ENCODE measurements at places on chromosomes 16 and 17. TPM values are rescaled to one million over a fixed set of nuclear protein-coding genes. Genes with fewer than 3 reads are reported as not detected.

TP53TG3B gene
- not detected for polyA plus RNA-seq

HBA1 gene
- 481 TPM for polyA plus RNA-seq

VTN gene
- 9.2 TPM for polyA plus RNA-seq

DNA sequence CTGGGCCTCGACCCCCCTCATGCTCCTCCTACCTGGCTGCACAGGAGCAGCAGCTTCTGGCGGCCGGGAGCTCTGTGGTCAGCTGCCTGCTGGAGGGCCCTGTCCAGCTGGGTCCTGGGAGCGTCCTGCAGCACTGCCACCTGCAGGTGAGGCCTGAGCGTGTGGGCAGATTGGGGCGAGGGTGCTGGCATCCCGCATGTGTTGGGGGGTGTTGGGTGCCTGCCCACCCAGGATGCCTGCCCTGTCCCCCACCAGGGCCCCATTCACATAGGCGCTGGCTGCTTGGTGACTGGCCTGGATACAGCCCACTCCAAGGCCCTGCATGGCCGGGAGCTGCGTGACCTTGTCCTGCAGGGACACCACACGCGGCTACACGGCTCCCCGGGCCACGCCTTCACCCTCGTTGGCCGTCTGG lies 16.5 kb downstream of the FCSK start:
- no peak for DNase-seq

GRCh38 chr16:78677181-78677731 lies 577.8 kb downstream of the WWOX start:
- no peak for DNase-seq

DNA sequence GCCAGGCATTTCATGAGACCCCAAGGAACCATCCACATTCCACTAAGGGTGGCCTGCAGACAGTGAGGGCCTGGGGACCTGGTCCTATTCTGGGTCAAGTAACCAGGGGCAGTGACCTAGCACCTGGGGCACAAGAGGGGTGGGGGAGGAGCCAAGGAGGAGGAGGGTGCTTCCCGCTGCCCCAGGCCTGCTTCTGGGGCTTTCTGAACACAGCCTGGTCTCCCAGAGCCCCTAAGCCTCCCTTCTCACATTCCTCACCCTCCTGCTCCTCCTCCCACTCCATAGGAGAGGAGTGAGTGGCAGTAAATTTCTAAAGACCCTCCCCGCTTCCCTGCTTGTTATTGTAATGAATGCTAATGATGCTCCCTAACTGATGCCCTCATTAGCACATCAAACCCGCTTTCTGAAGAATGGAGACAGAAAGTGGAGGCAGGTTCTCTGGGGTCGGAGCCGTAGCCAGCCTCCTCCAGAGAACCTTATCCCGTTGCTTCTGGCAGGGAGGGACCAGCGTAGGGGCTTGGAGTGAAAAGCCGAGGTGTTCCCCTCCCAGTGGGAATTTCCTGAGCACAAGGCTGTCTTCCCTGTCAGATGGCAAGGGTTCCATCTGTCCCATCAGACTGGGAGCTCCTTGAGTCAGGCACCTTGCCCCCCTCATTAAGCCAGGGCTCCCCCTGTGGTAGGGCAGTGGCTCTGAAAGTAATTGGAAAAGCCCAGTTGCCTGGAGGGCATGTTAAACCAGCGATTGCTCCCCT lies 3.7 kb upstream of the SRCIN1 start:
- DNase-seq, result no peak

DNA sequence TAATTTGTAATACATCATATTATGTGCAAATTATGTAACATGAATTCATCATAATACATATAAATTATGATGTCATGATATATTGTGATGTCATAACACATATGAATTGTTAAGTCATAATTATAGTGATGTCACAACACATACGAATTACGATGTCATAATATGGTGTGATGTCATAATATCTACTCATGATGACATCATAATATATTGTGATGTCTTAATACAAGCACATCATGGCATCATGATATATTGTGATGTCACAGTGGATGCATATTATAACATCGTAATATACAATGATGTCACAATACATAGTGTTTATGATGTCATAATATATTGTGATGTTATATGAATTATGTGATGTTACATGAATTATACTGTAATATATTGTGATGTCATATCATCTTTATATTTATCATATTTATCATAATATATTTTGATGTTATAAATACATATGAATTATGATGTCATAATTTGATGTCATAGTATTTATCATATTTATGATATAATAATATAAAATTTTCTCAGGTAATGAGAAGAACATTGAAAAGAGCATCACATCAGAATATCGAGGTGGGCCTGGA lies 1793.0 kb downstream of the TP53TG3F start:
- DNase-seq, result no peak

DNA sequence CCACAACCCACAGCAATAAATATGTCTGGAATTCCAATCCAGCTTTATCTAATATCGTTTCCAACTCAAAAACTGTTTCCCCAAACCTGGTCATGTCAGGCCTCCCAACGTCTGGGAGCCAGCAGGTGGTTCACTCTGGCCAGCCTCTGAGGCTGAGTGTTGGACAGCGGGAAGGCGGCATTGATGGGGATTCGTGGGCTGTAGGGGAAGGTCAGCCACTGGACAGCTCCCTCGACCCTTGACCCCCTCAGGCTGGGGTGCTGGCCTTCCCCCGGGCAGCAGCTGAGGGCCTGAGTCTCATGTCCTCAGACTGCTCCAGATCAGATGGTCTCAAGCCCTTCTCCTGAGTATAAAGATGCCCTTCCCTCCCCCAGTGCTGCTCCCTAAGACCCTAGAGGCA lies 50.2 kb downstream of the SDK2 start:
- no peak for DNase-seq

DNA sequence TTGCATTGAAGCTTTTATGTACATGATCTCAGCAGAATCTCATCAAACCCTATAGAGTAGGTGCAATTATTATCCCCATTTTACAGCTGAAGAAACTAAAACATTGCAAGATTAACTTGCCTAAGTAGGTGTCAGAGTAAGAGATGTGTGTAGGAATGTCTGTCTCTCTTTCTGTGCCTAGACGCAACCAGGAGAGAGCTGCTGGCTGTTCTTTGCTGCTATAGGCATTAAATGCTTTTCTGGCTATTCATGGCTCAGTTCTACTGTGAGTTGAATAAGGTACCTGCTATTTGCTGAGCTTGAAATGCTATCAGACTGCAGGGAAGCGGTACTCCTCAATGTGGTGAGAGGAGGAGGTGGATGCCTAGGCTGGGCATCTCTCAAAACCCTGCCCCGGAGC lies 17.0 kb downstream of the IRX5 start:
- DNase-seq, result no peak

- DNase-seq, result no peak
These were observed 767 bp downstream of the SYNGR2 start for GRCh38 chr17:78168903-78169793.

DNA sequence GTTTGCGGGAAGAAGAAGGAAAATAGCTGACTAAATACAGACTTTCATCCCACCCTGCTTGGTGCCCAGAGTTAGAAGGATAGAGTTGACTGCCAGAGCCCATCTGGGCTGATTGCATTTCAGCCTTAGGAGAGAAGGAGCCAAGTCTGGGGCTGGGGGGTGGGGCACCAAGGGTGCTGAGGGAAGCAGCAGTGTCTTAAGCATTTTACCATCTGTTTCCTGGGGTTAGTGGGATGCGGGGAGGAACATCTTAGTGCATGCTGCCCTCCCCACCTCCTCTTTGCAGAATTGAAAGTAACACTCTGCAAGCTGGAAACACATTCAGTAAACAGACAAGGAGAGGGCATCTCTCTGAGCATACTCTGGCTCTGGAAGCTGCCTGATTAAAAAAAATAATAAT lies 1.5 kb upstream of the ARL5C start:
- DNase-seq, result no peak

DNA sequence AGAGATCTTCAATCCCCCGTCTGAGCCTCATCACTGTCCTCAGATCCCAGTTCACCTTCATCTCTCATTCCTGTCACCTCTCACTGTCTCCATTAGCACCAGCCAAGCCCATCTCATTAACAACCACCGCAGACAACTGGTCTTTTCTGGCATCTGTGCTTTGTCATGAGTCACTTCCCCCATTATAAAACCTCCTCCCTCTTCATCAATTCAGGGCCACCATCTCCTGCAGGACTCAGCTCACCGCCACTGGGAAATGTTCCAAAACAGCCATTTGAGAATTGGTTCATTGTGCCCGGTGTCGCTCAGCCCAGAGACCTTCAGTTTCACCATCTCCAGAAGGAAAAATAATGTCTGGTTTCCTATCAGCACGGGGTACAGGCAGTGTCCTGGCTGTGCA lies 56.9 kb upstream of the TEKT3 start:
- DNase-seq, result no peak

- no peak for DNase-seq
These were observed 23.4 kb upstream of the SKAP1 start for GRCh38 chr17:48453447-48453846.

GRCh38 chr17:70308618-70309017 lies 139.3 kb downstream of the KCNJ2 start:
- DNase-seq, result no peak
